ENCODE measurements at places on chromosomes 6 and 20.

DNA sequence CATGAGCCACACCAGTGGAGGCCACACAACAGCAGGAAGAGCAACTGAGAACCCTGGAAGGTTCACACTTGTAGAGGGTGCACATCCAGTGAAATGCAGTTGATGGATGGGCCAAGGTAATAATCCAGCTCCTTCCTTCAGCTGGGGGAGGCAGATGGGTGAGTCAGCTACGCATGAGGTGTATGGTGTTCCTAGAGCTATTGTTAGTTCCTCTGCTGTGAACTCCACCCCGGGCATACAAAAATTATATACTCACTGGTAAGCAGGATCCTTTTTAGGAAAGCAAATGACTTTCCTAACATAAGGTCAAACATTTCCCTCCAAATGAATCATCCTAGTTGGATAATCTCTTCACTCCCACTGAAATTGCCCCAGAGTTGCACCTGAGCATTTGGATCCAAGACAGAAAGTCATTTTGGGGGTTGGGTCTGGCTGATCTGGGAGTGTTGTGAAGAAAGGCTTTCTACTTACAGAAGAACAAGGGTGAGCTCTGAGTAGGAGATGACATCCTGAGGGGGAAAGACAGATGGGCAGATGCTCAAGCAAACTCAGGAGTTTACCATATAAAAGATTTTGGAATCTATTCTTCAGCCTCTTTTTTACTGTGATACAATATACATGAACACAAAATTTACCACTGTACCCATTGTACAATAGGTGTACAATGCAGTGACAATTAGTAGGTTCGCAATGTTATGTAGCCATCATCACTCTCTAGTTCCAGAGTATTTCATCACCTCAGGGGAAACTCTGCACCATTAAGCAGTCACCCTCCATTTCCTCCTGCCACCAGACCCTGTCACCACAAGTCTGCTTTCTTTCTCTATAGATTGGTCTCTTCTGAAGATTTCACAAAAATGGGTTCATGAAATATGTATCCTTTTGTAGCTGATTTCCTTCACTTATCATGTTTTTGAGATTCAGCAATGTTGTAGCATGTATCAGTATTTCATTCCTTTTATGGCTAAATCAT lies 11.1 kb downstream of the HLA-F start:
- no peak for DNase-seq

DNA sequence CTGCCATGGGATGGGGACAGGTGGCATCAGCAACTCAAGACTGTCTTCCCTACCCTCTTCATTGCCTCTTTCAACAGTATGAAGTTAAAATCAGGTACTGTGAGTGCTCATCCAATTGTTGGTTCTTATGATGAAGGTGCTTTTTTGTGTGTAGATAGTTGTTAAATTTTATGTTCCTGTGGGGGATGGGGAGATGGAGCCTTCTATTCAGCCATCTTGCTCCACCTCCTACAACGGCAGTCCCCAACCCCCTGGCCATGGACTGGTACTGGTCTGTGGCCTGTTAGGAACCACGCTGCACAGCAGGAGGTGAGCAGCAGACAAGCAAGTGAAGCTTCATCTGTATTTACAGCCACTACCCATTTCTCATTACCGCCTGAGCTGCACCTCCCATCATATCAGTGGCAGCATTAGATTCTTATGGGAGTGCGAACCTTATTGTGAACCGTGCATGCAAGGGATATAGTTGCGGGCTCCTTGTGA lies 47.8 kb upstream of the TOP1 start:
- no peak for DNase-seq

- DNase-seq, result no peak
Measured at GRCh38 chr6:145836170-145836569, 21.6 kb upstream of the FBXO30 start.

DNA sequence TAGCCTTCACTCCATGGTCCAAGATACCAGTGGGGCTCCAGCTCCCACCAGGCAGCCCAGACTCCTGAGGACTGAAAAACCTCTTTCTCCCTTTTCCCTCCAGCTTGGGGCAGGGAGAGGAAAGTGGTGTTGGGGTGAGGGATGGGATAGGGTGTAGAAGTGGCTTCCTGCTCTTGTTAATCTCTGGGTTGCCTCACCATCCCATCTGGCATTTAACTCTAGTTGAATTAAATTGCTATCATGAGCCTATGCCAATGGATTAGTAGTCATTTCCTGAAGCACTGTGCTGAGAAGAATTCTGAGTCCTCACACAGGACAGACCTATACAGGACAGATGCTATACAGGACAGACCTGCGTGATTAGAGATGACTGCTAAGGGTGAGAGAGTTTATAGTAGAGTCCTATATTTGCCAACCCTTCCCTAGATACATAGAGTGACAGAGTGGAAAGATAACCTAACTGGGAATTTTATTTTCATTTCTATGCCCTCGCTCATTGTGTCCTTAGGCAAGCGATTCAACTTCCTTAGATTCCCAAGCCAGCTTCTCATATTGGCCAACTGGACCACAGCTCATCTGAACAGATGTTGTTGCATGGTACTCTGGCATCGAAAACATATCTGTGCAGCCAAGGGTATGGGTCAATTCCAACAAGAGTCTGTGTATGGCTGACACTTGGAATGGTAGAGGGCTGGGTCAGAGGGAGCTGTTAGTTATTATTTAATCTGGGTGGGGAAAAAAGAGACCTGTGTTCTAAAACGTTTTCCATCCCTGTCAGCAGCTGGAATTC lies 42.8 kb downstream of the MCHR2 start:
- no peak for DNase-seq

GRCh38 chr6:11514672-11515071 lies 22.9 kb upstream of the TMEM170B start:
- DNase-seq, result no peak

DNA sequence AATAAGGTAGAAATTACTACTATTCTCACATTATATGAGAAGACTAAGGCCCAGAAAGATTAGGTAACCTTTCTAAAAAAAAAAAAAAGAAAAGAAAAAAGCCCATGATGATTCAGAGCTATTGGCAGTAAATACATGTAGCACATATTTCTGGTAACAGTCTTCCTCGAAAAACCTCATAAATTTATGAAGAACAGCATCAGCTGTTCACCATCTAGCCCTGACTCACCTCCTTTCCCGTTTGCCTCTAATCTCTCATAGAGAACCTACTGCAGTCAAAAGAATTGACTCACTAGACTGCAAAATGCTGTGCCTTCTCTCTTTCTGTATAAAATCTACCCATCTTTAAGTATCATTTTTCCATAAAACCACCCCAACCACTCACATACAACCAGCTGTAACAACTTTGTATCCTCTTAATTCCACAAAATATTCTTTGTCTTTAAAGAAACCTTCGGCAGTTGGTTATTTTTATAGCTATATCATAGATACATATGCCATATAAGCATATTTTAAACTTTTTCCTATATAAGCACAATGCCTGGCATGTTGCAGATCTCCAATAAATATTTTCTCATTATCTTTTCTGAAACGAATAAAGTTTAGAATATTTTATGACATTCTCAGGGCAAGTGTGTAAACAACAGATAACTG lies 152.7 kb upstream of the ENPP5 start:
- no peak for DNase-seq

DNA sequence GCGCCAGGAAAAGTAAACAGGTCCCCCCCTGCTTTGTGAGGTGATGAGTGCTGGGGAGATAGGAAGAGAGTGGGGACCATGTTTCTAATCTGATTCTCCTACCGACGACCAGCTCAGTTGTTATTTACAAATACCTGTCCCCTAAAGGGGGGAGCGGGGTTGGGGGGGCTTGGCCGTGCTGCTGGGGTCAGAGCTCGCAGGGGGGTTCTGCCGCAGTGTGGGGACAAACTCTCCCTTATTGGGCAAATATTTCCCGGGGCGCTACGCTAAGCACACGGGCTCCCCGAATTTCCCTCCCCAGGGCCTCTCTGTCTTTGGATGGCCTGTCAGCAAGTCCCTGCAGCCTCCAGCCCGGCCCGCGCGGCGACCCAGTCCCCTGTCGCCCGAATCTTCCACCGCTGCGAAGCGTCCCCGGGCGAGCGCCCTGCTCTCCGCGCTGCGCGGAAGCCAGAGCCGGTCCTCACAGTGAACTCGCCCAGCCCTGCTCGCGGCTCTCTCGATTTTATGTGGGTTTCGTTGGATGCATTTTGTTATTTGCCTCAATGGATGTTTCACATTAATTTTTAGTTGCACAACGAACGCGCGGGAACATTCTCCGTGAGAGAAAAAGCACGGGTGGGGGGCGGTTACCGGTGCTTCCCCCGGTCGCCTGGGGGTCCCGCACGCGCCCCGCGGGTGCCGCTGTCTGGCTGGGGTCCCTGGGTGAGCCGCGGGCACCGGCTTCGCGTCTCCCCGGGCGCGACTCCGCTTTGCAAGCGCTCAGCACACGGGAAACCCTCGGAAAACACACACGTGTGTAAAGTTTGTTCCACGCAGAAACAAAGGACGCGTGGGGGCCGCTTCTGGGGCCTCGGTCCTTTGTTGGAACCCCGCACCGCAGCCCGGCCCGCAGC lies 1.5 kb upstream of the STX16 start:
- no peak for DNase-seq

GRCh38 chr6:53432318-53433161 lies 83.8 kb upstream of the ELOVL5 start:
- DNase-seq, result no peak

- DNase-seq, result peak; percentile 32
Measured at GRCh38 chr6:17015551-17016381, 86.1 kb upstream of the STMND1 start.

DNA sequence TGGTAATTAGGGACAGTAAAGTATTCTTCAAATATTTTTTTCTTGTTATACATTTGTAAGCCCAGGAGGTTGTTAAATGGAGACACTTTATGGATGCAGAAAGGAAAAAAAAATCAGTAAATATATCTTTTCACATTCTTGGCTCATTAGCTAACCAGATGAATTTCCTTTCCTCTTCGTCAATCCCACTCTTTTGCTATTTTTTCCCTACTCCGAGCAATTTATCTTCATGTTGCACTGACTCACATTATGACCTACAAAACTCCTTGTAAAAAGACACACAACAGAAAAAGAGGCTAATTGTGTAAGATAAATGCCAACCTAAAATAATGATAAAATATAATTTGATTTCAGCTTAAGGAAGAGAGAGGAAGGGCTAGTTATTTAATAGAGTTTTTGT lies 472.9 kb upstream of the ZNF337 start:
- no peak for DNase-seq

DNA sequence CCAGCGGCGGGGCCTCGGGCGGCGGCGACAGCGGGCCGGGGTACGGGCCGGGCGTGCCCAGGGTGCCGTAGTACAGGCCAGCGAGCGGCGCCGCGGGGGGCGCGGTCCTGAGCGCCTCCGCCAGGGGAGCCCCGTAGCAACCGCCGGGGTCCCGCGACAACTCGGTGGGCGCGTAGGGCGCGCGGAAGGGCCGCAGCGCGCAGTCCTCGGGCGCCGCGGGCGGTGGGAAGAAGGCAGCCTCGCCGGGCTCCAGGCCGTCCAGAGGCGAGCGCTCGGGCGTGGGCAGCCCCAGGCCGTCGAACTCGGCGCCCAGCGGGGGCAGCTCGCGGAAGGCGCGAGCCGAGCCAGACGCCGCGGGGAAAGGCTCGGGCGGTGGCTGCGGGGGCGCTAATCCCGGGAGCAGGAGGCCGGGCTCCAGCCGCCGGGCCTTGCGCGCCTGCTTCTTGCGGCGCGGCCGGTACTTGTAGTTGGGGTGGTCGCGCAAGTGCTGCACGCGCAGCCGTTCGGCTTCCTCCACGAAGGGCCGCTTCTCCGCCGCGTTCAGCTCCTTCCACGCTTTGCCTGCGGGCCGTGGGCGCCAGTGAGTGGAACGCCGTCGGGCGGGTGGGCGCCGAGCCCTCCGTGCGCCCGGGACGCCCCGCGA lies 916 bp downstream of the SOX18 start:
- no peak for DNase-seq

- DNase-seq, result no peak
Measured at GRCh38 chr20:31840906-31841816, 4.2 kb downstream of the FOXS1 start.

Measured in stimulated activated CD8-positive, alpha-beta memory T cell treated with anti-CD3 and anti-CD28 coated beads, Interleukin-2, amount 100 ng/mL, for 48 hours (primary cell).